ENCODE measurements at places on chromosomes 5 and 9.

DNA sequence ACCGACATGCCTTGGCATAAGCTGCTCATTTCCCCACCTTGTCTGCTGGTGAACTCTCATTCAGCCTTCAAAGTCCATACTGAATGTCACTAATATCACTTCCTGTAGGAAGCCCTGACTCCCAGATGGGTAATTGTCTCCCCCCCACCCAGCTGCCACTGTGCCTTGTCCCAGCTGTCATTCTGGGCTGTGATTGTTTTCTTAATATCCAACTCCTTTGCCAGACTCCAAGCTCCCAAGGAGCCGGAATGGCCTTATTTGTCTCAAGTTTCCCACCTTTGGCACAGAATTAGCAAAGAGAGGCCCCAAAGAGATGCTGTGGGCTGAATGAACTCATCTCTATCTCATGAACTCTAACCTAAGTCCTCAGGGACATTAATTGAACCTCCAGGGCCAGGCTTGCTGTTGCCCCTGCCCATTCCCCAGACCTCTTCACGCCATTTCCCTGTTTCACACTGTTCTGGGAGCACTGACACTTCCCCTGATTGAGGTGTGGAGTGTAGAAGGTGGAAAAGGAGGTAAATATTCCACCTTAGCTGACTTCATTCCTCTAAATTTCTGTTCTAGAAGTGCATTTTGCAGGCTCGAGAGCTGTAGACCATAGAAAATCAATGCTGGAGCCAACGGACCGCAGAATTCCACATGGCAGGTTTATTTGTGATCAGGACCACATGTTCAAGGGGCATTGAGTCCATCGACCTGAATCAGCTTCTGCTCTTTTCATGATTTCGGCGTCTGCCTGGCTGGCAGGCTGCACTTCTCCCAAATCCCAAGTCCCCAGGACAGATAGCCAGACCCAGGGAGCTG, 4.9 kb upstream of the SH3PXD2B start:
- DNase-seq = peak; percentile 37

DNA sequence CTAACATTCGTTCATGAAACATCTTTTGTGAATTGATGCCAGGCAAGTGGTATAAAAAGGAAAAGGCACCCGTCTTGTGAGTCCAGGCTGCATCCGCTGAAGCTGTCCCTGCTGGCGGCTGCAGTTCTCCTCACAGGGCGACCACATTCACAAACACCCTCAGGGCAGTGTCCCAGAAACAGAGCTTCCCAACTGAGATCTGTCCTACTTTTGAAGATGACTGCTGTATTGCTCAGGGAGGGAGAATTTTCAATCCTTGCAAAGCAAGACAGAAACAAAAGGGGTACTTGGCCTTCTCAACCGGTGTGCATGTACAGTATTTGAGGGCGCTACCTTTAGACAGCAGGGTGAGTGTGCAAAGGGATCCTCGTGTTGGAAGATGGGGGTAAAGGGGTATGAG, 316.1 kb downstream of the GADD45G start:
- no peak for DNase-seq

GRCh38 chr9:18333157-18333556, 140.8 kb upstream of the ADAMTSL1 start:
- DNase-seq = no peak

DNA sequence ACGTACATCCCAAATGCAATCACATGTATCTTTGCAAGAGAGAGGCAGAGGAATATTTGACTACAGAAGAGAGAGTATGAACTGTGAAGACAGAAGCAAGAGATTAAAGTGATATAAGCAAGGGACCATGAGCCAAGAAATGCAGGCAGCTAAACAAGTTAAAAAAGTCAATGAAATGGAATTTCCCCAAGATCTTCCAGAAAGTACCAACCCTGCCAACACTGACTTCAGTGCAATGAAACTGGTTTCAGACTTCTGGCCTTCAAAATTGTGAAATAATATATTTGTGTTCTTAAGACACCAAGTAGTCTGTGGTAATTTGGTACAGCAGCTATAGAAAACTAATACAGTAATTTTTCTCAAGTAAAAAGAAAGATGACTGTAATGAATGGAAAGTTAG, 20.9 kb downstream of the FOXI1 start:
- no peak for DNase-seq

GRCh38 chr5:168793841-168794837, 215.0 kb upstream of the PANK3 start:
- DNase-seq = no peak

DNA sequence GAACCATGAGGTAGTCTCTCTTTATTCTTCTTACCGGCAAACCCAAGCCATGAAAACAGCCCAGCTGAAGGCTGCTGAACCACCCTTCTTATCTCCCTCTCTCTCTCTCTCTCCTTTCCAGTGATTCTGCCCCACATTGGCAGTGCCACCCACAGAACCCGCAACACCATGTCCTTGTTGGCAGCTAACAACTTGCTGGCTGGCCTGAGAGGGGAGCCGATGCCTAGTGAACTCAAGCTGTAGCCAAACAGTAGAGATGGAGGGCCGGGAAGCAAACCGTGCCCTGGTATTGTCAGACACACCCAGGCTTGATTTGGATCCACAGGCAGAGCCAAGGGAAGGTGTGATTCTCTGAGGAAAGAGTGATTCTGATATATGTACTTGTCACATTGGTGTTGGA, 14.0 kb downstream of the GRHPR start:
- no peak for DNase-seq

GRCh38 chr5:104909803-104910202, 1347.2 kb upstream of the NUDT12 start:
- DNase-seq = no peak

DNA sequence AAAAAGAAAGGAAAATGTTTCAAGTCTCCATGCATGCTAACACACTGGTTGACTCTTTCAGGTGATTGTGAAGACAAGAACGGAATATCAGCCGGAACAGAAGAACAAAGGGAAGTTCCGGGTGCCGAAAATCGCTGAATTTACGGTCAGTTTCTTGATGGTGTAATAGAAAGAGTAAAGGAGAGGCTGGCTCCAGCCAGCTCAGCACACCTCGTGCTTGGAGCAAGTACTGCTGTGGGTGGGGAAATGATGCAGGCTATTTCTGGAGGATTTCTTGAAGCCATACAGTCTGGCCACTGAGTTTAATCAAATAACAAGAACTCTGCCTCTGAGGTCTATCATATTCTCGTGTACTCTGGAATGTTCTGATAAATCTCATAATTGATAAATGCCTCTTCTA, 18.7 kb downstream of the NSG2 start:
- no peak for DNase-seq

DNA sequence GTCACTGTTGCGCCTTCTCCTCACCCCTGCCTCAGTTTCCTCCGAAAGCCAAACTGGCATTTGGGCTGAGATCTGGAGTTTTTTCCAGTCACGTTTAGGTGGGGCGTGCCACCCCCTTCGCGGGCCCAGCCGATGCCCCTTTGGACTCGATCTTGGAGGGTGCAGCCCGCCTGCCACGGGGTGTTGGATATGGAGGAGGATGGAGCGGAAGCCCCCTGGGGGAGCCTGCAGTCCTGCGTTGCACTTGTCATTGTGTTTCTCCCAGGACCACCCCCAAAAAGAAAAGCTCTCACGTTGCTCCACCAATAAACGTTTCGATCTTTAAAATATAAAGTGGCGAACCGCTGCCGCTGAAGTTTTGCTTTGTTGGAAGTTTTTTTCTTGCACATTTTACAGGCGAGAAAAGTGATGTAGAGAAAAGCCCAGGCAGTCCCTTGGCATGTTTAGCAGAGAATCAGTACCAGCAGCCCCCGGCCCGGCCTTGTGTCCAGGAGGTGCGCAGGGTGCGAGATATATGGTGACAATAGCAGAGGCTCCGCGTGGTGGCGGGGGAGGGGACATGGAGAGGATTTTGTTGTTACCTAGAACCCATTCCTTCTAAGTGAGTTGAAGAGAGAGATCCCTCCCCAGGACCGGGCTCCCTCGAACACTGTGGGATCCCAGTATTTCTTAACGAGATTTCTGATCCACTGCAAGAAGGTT, 681 bp downstream of the F2R start:
- no peak for DNase-seq

DNA sequence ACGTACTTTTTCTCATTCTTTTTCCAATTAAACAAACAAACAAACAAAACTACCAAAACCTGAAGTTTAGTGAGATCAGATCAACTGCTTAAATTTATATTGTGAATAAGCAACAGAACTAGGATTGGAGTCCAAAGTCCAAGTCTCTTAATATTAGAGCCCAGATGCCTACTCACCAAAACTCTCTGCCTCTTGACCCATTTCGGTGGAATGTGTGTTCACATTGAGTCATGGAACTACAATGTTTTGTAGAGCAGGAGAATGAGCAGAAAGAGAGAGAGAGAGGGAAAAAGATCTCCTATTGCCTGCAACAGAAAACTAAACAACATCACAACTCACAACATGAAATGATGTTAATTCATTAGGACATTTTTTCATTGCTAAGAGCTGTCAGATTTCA, 751.1 kb downstream of the TLR4 start:
- no peak for DNase-seq

- DNase-seq = no peak
Measured at GRCh38 chr5:14669975-14670374, 5.5 kb downstream of the OTULIN start.

Data from NCI-H2171 (cell line).